ENCODE measurements at places on chromosomes 1 and 21. TPM values are rescaled to one million over a fixed set of nuclear protein-coding genes. Genes with fewer than 3 reads are reported as not detected.

NGF gene
- total RNA-seq: not detected

LRRC38 gene
- not detected for total RNA-seq

RIPK4 gene
- 0.24 TPM for total RNA-seq

GRCh38 chr1:21794656-21795055 is 11.7 kb upstream of the USP48 start:
- H3K4me3 ChIP-seq: no peak overlapping the region
- DNase-seq: no peak
- peaks cover 3% of the 10 kb centered on the region for H3K4me1 ChIP-seq
- no peaks in the 10 kb centered on the region for H3K36me3 ChIP-seq

- peaks cover 16% of the 10 kb centered on the region for H3K4me1 ChIP-seq
- H3K4me3 ChIP-seq: no peak overlapping the region
- H3K36me3 ChIP-seq: peaks cover 14% of the 10 kb centered on the region
Measured at GRCh38 chr1:212864201-212864600, 6.1 kb downstream of the FLVCR1 start.

DNA sequence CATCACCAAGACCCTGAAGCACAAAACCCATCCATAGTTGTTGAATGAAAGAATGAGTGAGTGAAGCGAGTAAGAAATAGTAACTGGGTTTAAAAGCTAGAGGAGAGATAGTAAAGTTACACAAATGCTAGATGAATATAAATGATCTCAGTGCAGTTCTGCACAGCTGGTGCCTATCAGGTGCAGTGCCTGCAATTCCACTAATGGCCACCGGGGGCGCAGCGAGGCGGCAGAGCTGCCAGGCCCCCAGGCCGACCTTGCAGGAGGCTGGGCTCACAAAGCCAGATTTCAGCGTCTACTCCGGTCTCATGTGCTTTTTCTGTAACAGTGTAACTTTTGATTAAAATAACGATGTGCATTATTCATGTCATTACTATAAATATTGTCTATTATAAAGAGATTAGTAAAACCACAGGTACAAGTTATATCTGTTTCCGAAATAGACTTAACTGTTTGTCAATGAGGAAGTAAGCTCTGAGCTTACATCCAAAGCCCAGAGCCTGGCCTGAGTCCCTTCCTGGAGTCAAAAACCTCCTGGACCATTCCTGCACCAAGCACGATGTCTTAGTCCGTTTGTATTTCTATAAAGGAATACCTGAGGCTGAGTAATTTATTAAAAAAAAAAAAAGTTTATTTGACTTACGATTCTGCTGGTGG is 477.6 kb downstream of the NPHP4 start:
- peaks cover 3% of the 10 kb centered on the region for H3K27me3 ChIP-seq
- H3K4me3 ChIP-seq: no peak overlapping the region
- DNase-seq: peak; percentile 72
- H3K4me1 ChIP-seq: no peaks in the 10 kb centered on the region
- no peak overlapping the region for H3K27ac ChIP-seq

- H3K27ac ChIP-seq: peak overlapping the region; percentile 92
- H3K27me3 ChIP-seq: no peaks in the 10 kb centered on the region
- peak; percentile 58 for DNase-seq
- peaks cover 47% of the 10 kb centered on the region for H3K4me1 ChIP-seq
Measured at GRCh38 chr1:169890761-169891538, 2.7 kb downstream of the SCYL3 start.

Measured in activated CD4-positive, alpha-beta memory T cell treated with anti-CD3 and anti-CD28 coated beads for 36 hours (primary cell).